GM12878 (cell line): ENCODE measurements at places on chromosomes 5 and 9.

DNA sequence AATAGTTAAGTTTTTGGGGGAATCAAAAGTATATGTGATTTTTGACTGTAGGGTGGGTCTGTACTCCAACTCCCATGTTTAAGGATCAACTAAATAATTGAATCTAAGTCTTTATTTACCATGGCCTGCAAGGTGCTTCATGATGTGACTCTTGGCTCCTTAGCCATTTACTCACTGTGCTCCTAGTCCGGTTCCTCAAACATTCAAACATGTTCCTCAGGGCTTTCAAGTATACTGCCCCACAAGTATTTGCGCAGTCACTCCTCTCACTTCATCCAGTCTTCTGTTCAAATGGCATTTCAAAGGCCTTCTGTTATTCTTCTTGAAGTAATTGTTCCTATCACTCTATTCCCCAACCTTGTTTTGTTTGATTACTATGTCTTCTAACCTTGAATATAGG is 16.4 kb downstream of the SMC2 start:
- no peak for DNase-seq

- no peak for DNase-seq
Measured at GRCh38 chr5:10831419-10831818, 70.4 kb upstream of the DAP start.

- DNase-seq = no peak
Measured at GRCh38 chr9:445033-445432, 230.4 kb downstream of the DOCK8 start.

- no peak for DNase-seq
Measured at GRCh38 chr9:82539146-82539545, 523.8 kb downstream of the RASEF start.

DNA sequence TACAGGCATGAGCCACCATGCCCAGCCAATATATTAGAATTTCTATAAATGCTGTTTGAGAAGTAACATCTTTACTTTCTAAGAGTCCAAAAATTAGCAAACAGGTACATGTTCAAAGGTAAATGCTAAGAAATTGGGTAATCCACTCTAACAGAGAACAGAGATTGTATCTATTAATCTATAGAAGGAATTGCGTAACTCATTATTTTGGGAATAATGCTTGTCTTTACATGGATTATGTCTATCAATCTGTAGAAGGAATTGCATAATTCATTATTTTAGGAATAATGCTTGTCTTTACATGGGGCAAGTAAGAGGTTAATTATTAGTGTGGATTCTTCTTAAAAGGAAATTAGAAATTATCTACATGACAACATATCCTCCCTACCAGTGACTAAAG is 30.5 kb downstream of the CCNH start:
- DNase-seq = no peak

- peak; percentile 64 for DNase-seq
Measured at GRCh38 chr9:36928670-36929349, 105.3 kb downstream of the PAX5 start.

DNA sequence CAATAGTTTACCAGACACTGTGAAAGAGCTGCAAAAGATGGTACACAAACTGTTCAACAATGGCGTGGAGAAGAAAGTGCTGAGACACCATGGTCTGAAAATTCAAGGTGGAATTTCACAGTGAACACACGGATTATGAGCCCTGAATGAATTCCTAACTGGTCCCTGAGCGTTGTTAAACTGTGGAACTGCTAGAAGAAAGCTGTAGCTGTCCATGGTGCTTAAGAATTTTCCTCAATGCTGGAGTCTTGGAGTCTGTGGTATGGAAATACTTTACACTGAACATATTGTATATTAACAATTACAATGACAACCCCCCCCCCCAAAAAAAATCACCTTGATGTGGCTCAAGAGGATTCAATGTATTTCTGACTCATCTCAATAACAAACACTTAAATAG is 68.5 kb downstream of the SLC24A2 start:
- no peak for DNase-seq

- DNase-seq = no peak
Measured at GRCh38 chr9:127809002-127809539, 6.4 kb downstream of the FPGS start.

DNA sequence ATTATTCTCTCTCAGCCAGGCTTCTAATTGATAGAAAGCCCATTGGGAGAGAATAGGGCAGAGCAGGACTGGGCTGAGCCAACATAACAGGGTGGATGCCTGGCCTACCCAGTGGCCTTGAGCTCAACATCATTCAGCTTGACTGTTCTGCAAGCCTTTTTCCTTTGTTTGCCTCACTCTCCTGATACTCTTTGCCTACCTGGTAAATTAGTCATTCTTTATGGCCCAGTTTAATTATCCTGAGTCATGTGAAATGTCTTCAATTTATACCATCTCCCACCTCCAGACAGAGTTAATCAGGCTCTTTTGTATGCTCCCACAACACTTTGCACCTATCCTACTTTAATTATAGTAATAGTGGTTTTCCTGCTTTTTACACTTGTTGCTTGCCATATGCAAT is 13.6 kb downstream of the GLRA1 start:
- no peak for DNase-seq

DNA sequence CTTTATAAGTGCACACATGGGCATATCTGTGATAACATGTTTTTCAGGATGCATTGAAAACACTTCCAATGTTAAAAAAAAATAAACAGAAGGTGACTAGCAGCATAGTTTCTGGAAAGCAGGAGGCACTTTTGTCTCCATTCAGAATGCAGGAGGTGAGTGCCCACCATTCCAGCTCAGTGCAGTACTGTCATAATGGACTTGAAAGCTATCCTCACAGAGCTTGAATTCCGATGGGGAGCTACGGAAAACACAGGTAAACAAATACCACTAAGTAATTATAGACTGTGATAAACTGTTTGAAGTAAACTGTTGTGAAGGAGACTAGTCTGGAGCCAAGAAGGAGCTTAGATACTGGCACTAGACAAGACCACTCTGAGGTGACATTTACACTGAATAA is 9.9 kb downstream of the FBN2 start:
- DNase-seq = no peak

DNA sequence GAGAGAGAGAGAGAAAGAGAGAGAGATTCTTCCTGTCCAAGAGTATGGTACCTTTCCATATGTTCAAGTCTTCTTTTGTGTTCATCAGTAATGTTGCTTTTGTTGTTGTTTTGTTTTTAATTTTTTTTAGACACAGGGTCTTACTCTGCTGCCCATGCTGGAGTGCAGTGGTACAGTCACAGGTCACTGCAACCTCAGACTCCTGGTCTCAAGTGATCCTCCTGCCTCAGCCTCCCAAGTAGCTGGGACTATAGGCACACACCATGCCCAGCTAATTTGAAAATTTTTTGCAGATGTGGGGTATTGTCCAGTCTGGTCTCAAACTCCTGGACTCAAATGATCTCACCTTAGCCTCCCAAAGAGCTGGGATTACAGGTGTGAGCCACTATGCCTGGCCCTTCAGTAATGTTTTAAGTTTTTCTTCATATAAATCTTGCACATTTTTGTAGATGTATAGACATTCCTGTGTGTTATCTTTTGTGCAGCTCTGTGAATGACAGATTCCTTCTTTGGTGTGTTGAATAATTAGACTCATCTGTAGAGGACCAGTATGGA is 36.3 kb downstream of the ZNF483 start:
- DNase-seq = no peak

GRCh38 chr5:149779124-149779465 is 49.0 kb downstream of the PPARGC1B start:
- DNase-seq = no peak

GRCh38 chr5:151006704-151007334 is 13.6 kb upstream of the GPX3 start:
- DNase-seq = no peak

GRCh38 chr5:131260895-131261294 is 3.0 kb upstream of the CDC42SE2 start:
- no peak for DNase-seq

- DNase-seq = no peak
Measured at GRCh38 chr5:150500905-150501304, 7.0 kb upstream of the NDST1 start.

GRCh38 chr5:150582241-150583109 is 58.0 kb upstream of the SYNPO start:
- DNase-seq = no peak

- peak; percentile 33 for DNase-seq
Measured at GRCh38 chr5:71533615-71534014, 53.5 kb upstream of the MCCC2 start.

DNA sequence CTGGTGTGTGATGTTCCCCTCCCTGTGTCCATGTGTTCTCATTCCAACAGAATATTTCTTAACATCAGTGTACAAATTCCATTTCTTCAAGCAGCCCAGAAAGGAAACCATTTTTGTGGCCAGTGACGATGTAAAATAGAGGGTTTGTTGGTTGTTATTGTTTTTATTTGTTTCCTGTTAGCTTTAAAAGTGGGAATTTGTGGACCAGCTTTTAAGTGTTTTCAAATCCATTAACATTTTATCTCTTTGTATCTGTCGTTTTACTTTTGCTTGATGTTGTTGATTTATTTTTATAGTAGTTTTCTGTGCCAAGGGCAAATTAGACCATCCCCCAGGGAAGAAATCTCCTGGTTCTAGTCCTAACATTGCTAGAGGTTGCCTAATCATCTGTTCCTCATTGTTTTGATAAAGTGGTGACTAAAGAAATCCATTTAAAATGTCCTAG is 100.0 kb downstream of the GDNF start:
- DNase-seq = no peak

DNA sequence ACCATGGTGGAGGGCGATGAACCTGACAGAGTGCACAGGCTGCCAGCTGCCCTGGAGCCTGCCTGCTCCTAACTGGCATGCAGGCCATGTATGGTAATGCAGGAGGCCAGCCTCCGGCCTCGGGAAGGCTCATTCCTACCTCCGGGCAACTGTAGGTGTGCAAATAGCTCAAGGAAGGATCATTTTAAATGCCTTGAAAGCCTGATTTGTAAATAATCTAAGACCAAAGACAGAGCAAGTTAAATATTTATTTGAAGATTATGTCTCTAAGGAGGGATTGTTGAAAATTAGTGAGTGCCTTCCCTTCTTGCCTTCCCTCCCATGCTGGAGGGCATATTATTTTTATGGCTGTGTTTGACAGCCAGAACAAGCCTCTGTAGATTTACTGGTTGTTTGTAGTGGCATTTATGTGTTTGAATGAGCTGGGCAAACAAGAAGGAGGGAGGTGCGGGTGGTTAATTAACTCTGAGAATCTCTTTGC is 285.7 kb upstream of the TUT7 start:
- no peak for DNase-seq
